Stimulated activated CD8-positive, alpha-beta memory T cell treated with anti-CD3 and anti-CD28 coated beads, Interleukin-15, amount 100 ng/mL, for 24 hours (primary cell): ENCODE measurements at places on chromosomes 5 and 9.

DNA sequence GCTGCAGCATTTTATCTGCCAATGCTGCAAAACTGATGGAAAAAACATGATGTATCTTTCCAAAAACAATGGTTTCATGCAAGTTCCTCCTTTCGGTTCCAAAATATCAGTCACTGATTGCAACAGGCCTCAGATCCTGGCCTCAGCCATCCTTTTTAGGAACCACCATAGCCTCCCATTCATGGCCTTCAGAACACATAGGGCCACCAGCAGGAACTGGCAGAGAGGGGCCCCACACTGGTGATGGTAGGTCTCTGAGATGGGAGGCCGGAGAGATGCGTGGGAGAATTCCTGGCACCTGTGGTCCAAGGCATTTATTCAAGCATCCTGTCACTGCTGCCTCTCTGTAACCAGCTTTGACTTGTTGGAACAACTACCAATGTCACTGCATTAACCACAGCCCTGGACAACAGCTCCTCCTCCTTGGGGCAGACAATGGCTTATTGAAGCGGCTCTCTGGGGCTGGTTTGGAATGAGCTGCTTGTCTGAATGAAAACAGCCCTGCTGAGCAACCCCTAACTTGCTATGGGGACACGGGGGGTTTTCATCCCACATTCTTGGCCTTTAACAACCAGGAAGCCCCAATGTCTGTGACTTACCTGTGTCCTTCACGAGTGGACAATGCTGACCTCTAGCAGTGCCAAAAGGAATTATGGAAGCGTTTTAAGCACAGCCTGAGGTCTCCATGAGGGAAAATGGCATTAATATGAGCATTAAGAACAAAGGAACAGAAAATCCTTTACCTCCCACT lies 108.1 kb downstream of the LHFPL2 start:
- DNase-seq, result no peak

DNA sequence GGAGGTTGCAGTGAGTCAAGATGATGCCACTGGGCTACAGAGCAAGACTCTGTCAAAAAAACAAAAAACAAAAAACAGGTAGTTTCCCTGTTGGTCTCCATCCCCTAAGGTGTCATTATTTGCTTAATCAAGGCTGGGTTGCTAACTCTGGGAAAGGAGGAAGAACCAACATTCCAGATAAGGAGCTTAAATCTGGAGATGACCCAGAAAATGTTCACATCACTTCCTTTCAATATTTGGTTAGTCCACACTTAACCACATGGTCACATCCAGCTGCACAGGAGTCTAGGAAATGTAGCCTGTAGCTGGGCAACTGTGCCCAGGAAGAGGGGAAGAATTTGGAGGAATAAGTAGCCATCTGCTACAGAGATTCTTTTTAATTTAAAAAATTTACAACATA lies 25.9 kb upstream of the MEGF9 start:
- no peak for DNase-seq

GRCh38 chr5:87434461-87434860 lies 21.7 kb upstream of the CCNH start:
- no peak for DNase-seq

DNA sequence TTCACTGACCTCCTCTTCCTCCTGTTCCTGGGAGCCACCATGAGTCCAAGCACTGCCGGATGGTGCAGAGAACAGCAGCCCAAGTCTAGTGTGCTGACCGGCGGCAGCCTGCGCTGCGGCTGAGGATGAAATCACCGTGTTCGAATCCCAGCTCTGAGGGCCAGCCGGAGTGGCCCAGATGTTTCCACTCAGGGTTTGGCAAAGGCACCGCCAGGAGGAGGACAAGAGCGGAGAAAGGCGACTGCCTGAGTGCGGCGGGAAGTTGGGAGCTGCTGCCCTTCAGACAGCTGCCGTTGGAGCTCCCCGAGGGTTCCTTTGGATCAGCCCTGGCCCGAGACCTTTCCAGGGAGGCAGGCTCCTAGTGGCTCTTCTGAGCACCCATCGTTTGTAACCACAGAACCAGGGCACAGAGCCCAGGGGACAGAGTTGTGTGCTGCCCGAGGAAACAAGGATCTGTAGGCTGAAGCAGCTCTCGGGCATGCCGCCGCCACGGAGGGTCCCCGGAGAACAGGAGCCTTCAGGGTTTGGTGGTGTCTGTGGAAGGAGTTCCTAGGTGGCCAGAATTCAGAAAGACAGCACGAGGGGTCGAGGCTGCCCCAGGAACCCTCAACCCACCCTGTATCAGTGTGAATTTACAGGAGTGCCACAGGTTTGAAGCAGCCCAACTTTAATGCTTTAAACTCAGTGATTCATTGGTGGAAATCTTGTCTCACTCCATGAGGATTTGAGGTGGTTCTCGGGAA lies 115.6 kb upstream of the COL5A1 start:
- DNase-seq, result no peak

GRCh38 chr5:79200573-79201183 lies 35.3 kb upstream of the JMY start:
- no peak for DNase-seq

GRCh38 chr5:177528631-177529030 lies 11.9 kb upstream of the DDX41 start:
- DNase-seq, result no peak

GRCh38 chr5:138032028-138032571 lies 779 bp downstream of the FAM13B start:
- no peak for DNase-seq

- no peak for DNase-seq
Observed at GRCh38 chr5:137026296-137026695, 472.8 kb downstream of the SPOCK1 start.

DNA sequence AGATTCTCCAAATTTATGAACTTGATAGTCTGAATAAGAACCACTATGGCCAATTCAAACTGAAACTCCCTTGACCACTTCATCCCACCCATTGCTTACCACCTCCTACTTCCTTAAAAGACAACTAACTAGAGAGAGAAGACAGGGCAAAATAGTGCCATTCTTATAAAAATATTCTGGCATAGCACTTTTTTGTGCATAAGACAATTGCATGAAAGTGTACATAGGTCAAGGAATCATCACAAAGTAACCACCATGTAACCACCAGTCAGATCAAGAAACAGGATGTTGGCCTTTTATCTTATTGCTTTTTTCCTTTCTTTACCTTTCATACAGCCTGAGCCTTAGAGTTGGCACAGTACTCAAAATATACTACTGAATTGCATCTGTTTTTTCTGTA lies 8.1 kb upstream of the ARSB start:
- no peak for DNase-seq

DNA sequence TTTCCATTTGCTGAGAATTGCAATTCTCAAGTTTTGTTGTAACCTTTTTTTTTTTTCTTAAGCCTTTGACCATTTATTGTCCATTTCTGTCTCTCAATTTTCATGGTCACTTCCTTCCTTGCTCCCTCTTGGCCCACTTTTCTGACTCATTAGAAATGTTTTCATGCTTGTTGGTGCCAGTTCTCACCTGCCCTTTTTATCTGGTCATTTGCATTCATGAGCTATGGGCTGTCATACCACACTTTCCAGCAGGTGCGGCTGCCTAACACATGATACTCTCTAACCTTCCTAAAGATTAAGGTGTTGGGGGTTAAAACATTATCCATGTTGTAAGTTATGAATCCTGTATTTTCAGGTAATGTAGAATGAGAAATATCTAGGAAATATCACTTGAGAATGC lies 150.5 kb upstream of the TLX3 start:
- no peak for DNase-seq

DNA sequence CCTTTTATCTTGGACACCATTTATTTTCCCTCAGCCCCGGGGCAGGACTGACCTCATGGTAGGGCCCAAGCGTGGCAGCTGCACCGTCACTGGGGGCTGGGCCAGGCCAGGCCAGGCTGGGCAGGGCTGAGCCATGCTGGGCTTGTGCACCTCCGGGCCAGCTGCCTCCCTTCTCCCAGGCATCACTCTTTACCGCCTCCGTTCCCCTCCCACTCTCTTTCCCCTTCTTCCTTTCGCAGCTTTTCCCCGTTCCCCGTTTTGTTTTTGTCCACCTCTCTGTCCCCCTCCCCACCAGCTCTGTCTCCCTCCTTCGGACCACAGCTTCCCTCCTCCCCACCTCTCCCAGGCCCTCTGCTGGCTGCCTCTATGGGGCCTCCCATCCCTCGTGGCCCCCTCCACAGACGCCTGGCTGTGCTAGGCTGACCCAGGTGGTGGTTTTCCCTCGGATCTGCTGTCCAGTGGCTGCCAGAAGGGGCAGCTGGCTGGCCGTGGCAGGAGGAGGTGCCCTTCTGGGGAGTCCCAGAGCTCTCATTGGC lies 17.9 kb downstream of the FGF18 start:
- no peak for DNase-seq

GRCh38 chr5:41219658-41220269 lies 6.4 kb upstream of the C6 start:
- DNase-seq, result no peak

DNA sequence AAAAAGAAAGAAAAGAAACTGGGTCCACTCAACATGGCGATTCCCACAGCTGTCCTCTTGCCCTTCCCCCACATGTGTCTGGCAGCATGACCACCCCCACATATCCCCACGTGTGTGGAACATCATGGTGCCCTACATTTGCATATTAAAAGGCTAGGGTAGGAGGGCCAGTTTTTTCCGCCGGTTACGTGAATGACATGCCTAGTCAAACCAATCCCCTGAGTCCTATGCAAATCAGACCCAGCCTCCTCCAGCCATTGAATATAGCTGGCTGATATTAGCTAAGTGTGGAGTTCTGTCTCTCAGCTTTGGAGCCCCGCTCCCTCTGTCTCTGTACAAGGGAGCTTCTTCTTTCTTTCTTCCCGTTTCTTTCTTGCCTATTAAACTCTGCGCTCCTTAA lies 33.0 kb upstream of the CCDC112 start:
- DNase-seq, result no peak

- no peak for DNase-seq
Observed at GRCh38 chr9:16753256-16753655, 117.2 kb downstream of the BNC2 start.

DNA sequence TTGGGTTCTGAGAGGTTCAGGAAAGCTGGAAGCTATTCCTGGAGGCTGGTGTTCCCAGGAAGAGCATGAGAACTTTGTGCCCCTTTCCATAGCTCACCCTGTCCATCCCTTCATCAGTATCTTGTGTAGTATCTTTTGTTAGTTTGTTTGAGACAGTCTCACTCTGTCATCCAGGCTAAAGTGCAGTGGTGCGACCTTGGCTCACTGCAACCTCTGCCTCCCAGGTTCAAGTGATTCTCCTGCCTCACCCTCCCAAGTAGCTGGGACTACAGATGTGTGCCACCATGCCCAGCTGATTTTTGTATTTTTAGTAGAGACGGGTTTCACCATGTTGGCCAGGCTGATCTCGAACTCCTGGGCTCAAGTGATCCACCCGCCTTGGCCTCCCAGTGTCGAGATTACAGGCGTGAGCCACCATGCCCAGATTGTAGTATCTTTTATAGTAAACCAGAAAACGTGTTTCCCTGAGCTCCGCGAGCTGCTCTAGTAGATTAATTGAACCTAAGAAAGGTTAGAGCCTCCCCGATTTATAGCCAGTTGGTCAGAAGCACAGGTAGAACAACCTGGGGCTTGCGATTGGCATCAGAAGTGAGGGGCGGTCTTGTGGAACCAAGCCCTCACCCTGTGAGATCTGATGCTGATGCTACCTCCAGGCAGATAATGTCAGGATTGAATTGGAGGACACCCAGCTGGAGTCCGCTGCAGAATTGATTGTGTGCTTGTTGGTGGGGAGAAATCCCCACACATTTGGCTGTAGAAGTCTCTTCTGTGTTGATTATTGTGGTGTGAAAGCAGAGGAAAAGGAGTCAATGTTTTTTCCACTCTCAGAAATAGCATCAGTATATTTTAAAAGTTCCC lies 32.3 kb downstream of the ATP6V0E1 start:
- DNase-seq, result no peak

DNA sequence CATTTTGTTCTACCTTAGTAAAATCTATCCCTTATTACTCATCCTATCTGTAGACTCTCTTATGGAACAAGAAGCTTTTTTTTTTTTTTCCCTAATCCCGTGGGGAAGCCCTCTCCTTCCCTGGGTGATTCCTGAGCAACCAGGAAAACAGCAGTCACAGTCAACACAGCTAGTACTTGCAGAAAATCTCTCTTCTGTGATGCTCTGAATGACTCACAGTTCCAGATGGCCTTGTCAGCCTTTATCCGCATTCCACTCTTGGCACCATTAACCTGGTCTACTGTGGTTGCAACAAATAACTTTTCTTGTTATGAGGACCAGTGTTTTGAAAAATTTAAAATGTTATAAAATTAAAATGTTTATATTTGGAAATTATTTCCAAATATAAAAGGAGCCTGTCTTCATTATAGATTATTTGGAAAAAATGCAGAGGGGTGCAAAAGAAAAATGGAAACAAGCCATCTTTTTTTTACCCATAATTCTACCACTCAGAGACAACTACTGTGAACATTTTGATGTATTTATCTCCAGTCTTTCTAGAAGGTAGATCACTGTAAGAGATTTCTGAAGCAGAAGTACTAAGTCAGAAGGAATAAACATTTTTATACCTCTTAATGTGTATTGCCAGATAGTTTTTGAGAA lies 486.7 kb downstream of the RAB3C start:
- DNase-seq, result no peak

DNA sequence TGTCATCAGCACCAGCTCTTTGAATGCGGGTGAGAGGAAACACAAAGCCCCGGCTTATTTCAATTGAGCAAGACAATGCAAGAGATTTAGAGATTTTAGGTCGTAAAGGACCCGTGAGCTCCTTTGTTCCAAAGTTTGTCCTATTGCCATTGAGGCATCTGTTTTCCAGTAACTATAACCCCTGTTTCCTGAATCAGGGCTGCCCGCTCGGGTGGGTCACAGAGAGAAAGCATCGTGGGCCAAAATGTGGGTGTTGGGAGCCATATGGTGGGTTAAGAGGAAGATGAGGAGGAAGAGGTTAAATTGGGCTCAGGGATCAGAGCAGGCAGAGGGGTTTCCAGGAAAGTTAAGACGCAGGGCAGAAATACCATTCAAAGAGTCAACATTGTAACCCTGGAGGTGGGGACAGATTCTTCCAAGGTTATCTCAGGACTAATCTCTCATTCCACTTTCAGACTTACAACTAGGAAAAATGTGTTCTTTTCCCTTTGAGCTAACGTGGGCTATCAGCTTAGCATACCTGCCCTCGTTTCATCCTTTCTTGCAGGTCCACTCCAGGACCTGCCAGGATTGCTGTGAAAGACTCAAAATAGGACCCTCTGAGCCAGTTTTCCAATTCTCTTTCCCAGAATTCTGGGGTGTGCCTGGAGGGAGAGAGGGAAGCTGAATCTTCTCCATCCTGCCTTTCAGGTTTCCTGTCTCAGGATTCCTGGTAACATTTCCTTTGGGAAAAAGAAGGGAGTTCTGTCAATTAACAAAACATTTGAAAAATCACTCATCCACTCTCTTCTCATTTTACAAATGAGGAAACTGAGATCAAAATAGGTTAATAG lies 95.5 kb upstream of the TAF11L2 start:
- DNase-seq, result no peak
